ENCODE measurements at places on chromosomes 13 and 19. TPM values are rescaled to one million over a fixed set of nuclear protein-coding genes. Genes with fewer than 3 reads are reported as not detected.
A peak's percentile ranks its signal among the peaks of the same experiment; 100 is the strongest.

DAPK3 gene
- 19.3 TPM for total RNA-seq

UBE2S gene
- total RNA-seq: 307 TPM

IQCN gene
- total RNA-seq: not detected

ZNF69 gene
- total RNA-seq: 0.79 TPM

- no peak for DNase-seq
Observed at GRCh38 chr19:7459773-7460172, 29.1 kb downstream of the PEX11G start.

GRCh38 chr13:89514534-89515312 is 1832.8 kb upstream of the MIR17HG start:
- DNase-seq: no peak

DNA sequence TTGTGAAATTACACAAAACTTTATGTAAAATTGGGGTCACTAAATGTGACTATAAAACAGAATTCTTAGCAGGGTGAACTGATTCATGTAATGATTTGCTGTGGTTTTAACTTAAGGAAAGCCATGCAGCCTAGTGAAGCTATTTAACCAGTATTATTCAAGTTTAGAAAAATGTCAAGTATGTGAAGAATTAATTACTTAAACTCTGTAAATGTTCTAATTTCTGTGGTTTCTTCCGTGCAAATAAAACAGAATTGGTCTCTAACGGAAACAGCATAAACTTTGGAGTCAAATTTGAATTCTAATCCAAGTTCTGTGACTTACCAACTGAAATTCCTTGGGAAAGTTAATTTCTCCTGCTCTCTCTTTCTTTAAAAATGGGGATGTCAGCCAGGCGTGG is 13.3 kb downstream of the CDC16 start:
- DNase-seq: no peak

DNA sequence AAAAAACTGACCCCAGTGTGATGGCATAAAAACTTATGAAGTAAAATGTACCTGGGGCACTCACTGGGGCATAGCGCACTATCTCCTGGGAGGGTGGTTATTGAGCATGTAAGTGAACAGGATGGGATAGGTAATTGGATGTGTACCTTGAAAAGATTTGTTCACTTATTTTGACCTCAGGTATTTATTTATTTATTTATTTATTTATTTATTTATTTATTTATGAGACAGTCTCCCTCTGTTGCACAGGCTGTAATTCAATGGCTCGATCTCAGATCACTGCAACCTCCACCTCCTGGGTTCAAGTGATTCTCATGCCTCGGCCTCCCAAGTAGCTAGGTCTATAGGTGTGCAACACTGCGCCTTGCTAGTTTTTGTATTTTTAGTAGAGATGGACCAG is 5.9 kb upstream of the ZNF626 start:
- no peak for DNase-seq

DNA sequence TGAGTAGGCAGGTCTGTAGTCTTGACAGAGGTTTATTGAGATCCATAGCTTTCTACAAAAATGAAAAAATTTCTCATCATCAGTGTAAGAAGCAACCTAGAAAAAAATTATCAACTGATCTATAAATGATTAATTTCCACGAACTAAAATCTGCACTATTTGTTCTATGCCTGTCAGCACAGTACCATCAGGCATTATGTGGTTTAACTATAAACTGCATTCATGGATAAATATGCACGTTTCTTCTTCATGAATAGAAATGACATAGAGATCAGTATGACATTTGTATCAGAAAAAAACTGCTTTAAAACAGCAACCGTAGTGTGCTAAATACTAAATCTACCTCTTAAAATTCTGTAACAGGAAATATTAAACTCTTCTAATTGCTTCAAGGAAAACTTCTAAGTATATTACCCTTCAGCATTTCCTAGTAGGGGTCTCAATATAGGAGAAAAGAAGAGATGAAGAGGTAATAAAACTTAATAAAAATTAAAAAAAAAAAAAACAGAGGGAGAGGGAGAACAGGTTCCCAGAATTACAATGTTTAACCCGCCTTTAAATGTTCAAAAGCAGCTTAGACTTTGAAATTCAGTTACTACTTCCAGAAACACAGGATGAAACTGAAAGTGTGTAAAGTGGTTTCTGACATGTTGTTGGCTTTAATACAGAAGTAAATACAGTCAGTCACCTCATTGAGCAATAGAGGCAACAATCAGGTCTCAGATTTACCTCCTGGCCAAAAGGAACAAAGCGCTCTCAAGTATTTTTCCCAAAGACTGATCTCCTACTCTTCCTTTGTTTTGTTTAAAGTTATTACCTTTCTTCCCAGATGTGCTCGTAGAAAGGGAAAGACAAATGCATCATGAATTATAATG is 144.4 kb downstream of the DIAPH3 start:
- no peak for DNase-seq

- no peak for DNase-seq
Observed at GRCh38 chr19:2050349-2050990, 574 bp downstream of the MKNK2 start.

DNA sequence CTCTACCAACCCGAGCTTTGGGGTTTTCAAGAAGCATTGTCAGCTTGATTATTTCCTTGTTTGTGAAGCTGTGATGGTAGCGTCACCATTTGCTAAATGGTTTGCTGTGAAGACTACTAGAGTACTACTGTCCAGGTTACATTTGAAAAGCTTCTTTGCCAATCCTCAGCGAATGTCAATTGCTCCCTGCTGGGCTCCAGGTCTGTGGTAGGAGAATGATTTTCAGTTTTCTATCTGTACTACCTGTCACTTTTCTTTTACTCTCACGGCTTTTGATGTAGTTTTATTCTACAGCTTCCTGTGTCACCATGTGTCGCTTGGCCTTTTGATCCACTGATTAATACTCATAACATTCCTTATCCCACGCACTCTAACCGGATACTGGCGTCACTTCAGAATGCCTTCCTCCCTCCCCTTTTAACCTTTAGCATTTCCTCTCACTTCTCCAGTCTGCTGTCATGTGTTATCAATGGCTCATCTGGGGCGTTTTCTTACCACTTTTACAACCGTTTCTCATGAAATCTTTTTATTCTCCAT is 7.5 kb upstream of the GPR183 start:
- peak; percentile 92 for DNase-seq

DNA sequence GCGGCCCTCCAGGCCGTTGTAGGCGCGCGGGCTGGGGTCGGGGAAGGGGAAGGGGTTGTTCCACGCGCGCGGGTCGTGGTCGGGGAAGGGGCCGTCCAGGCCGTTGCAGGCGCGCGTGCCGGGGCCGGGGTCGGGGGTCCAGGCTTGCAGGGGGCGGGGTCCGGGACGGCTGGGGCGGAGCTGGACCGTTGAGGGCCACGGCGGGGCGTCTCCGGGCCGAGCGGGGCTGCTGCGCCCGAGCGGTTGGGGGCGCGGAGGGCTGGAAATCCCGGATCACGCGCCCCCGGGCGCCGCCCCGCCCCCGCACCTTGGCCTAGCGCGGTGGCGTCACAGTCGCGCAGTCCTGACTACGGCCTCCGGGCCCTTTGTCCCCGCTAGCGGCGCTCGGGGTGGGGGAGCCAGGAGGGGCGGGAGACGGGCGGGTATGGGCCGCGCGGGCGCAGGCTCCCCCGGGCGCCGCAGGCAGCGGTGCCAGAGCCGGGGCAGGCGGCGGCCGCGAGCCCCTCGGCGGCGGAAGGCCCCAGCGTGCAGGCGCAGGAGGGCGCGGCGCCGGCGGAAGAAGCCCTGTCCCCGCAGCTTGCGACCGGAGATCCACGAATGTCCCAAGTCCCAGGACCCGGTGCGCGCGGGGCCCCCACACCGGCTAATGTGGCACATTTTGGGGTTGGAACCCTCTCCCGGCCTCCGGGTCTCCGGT is 665 bp downstream of the GPX4 start:
- DNase-seq: peak; percentile 68

DNA sequence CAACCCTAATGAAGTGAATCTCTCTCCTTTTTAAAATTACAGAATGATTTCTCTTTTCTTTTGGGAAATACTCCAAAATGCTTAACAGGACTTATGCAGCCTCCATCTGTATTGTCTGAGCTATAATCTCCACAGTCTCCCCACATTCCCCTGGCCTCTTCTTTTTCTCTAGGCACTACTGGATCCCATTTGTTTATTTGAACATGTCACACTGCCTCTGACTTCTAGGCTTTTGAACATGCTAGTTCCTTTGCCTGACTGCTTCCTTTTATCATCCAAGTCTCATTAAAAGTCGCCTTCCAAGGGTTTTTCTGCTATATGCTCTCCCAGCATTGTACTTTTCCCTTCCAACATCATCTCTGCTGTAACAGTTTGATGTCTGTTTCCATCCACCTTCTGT is 548.7 kb downstream of the PCDH9 start:
- no peak for DNase-seq

- no peak for DNase-seq
Observed at GRCh38 chr13:46569456-46569855, 16.5 kb downstream of the LRCH1 start.

DNA sequence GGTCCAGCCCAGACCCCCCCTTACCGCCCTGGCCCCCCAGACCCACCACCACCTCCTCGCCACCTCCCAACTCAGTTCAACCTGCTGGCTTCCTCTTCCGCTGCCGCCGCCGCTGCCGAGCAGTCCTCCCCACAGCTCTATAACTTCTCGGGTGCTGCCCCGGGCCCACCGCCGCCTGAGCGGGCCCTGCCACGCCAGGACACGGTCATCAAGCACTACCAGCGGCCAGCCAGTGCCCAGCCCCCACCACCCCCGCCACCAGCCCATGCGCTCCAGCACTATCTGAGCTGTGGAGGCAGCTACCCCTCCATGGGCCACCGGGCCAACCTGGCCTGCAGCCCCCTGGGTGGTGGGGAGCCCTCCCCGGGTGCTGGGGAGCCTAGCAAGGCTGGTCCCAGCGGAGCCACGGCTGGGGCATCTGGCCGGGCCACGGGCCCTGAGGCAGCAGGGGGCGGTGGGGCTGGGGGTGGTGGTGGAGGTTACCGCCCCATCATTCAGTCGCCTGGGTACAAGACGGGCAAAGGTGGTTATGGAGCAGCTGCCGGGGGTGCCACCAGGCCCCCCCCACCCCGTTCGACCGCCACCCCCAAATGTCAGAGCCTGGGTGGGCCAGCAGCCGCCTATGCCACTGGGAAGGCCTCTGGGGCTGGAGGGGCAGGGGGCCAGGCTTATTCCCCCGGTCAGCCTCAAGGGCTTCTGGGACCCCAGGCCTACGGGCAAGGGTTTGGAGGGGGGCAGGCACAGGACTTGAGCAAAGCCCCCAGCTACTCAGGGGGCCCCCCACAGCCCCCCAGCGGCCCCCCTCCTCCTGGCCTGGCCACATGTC is 4.2 kb downstream of the PRR12 start:
- no peak for DNase-seq
